A549 treated with GW870086 at 1 μM for 4 hours (cell line): ENCODE measurements at places on chromosomes 5 and 9. TPM values are rescaled to one million over a fixed set of nuclear protein-coding genes. Genes with fewer than 3 reads are reported as not detected.

Gene COL5A1
- 28.5 to 55.9 TPM (median 48.7 TPM) in 5 replicates for total RNA-seq

Gene C5orf52
- not detected in 5 replicates for total RNA-seq

Gene GABRB2
- total RNA-seq: not detected in 5 replicates

Gene CRHBP
- 0.13 to 0.24 TPM in 2 of 5 replicates, not detected in the others for total RNA-seq

Gene MIER3
- total RNA-seq: 8.0 to 15.3 TPM (median 11.7 TPM) in 5 replicates

Gene SLC4A9
- 0.09 to 0.18 TPM (median 0.10 TPM) in 3 of 5 replicates, not detected in the others for total RNA-seq

Gene HDAC3
- total RNA-seq: 43.3 to 53.6 TPM (median 48.3 TPM) in 5 replicates

Gene LCN9
- total RNA-seq: not detected in 5 replicates

Gene SYK
- 0.22 to 0.54 TPM (median 0.28 TPM) in 3 of 5 replicates, not detected in the others for total RNA-seq

Gene BNC2
- 5.2 to 7.5 TPM (median 6.6 TPM) in 5 replicates for total RNA-seq

Gene FREM1
- total RNA-seq: not detected in 5 replicates

Gene ZNF366
- not detected in 5 replicates for total RNA-seq

Gene SNCAIP
- total RNA-seq: not detected in 5 replicates

Gene DNM1
- total RNA-seq: 80.7 to 101 TPM (median 88.4 TPM) in 5 replicates

Gene PTPRD
- total RNA-seq: 0.10 to 0.25 TPM (median 0.16 TPM) in 5 replicates

Gene HAVCR2
- 0.22 to 0.39 TPM (median 0.30 TPM) in 5 replicates for total RNA-seq
